Stimulated activated CD8-positive, alpha-beta memory T cell treated with anti-CD3 and anti-CD28 coated beads, Interleukin-4, amount 100 ng/mL, for 4 hours (primary cell): ENCODE measurements at places on chromosomes 5 and 9.

DNA sequence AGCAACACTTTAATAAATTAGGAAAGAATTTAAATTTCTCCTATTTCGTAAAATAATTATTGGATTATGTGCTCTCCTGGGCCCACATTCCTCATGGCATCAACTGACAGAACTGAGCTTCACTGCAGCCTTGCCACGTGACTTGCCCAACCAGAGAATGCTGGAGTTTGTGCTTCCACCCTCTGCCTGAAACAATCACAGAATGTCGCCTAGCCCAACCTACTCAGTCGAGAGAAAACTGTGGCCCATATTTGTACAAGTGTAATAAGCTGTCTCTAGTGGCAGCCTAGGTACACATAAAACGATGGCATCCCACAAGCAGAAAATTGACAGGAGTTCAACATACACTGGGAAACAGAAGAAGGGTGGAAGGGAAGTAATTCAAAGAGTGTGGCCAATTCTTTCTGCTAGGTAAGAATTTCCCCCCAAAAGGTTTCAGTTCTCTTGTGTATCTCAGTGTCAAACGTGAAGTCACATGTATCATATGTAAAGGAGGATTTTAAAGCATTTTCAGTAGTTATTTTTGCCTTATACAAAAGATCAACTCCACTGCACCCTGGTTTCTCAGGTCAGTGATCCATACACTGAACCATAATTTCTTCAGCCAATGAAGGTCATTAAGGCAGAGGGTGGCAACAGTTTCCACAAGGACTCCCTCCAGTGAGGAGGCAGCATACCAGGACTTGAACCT lies 41.7 kb downstream of the ZNF608 start:
- DNase-seq, result no peak

- DNase-seq, result no peak
Observed at GRCh38 chr9:21326526-21327139, 8.6 kb downstream of the KLHL9 start.

GRCh38 chr5:95718203-95718602 lies 12.9 kb upstream of the RHOBTB3 start:
- no peak for DNase-seq

- DNase-seq, result no peak
Observed at GRCh38 chr5:59887274-59887673, 6.3 kb downstream of the PDE4D start.

GRCh38 chr9:16030528-16031185 lies 477.8 kb downstream of the CCDC171 start:
- DNase-seq, result no peak

GRCh38 chr9:117926031-117926658 lies 221.9 kb downstream of the TLR4 start:
- no peak for DNase-seq

DNA sequence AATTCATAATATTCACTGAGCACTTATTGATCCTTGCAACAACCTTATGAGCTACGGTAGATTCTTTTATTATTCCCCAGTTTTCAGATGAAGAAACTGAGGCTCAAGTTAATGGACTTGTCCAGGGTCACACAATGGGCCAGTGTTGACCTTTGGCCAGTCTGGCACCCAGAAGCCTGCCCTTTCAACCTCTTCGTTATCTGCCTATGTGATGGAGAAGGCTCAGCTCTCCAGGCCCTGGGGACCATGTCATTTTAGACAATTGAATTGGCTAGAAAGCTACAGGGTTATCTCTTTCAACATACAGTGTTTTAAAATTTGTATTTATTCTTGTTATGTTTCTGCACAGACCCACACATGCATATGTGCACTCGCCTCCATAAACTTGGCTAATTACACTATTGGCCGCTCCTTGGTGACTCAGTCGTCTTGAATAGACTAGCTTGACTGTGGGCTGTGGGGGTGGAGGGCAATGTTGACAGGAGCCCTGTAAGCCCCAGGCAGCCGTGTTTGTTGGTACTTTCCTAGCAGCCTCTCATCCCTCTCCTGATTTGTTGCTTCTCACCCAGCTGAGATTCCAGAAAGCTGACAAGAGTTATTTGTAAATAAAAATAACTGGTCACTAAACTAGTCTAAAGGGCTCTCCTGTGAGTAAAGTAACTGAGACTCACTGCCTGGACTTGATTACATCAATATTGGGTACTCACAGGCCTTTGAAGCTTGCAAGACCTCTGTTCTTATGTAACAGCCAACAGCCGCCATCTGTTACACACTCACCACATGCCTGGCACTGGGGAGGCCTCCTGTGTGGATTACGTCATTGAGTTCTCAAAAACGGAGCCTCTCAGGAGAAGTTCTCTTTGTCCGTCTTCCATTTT lies 8.5 kb upstream of the ANGPTL2 start:
- no peak for DNase-seq

DNA sequence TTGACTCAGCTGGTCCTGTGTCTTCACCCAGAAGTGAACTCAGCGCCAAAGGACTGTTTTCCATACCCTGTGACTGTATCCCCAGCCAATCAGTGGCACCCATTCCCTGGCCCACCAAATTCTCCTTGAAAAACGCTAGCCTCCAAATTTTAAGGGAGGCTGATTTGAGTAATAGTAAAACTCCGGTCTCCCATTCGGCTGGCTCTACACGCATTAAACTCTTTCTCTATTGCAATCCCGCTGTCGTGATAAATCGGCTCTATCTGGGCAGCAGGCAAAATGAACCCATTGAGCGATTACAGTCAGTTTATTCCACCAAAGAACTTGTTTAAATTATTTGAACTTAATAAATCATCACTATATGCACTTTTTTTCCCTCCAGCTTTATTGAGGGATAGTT lies 55.9 kb upstream of the PPP1R26 start:
- DNase-seq, result no peak

DNA sequence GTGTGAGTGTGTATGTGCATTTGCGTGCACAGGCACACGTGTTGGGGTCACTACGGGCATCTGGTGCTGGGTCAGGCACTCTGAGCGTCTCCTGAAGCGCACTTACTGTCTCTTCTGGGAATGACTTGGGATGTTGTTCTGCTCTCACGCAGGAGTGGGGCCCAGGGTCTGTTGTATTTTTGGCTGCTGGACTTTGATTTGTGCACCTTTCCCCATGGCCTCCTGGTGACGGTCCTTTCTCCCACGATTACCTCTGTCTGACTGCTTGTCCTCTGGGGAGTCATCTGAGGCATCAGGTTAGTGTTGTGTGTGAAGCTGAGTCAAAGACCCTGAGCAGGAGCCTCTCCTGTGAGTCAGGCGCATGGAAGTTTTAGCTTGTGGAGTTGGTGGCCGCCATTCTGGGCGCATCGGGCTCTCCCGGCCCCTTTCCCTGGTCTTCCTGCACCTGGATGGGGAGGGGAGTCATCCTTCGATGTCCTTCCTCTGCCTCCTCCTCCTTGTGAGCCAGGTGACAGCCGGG lies 62.1 kb downstream of the RXRA start:
- DNase-seq, result no peak

GRCh38 chr9:122820490-122820845 lies 7.9 kb downstream of the PDCL start:
- DNase-seq, result no peak

- DNase-seq, result no peak
Observed at GRCh38 chr9:120839146-120839545, 3.6 kb downstream of the PSMD5 start.

DNA sequence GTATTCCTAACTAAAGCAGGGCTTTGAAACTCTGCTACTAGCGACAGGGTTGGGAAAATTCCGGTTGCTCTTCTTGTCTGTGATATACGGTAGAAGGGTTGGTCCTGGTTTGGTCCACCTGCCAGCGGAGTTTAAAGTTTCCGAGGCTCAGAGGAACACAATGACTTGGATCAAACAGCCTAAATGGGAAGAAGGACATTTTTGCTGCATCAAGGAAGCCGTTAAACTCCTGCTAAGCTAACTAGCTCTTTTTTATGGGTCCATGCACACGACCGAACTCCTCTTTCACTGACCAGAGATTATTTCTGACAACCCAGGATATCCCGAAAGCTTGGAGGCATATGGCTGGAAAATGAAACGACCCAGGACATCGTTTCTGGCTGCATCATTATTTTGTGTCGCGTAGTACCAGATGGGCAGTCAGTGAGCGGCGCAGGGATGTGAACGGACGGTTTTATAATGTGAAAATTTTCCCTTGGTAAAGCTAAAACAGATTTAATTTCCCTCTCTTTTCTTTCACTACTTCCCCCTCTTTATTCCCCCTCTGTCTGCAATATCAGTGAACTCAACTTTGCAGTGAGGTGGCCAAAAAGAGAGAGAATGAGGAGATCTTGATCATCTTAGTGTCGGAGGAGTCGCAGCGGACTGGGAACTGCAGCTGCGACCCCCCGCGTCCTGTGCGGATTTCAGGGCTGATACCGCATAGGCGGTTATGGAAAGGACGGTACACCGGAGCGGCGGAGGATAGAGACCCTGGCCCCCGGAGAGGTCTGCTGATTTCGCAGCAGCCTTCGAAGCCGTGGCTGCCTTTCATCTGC lies at the start of gene LURAP1L:
Gene LURAP1L, plus strand, starts transcription at position 160 of the 818 bp plus-strand sequence. CDS start 696 bp downstream, outside the sequence.
- DNase-seq, result no peak

DNA sequence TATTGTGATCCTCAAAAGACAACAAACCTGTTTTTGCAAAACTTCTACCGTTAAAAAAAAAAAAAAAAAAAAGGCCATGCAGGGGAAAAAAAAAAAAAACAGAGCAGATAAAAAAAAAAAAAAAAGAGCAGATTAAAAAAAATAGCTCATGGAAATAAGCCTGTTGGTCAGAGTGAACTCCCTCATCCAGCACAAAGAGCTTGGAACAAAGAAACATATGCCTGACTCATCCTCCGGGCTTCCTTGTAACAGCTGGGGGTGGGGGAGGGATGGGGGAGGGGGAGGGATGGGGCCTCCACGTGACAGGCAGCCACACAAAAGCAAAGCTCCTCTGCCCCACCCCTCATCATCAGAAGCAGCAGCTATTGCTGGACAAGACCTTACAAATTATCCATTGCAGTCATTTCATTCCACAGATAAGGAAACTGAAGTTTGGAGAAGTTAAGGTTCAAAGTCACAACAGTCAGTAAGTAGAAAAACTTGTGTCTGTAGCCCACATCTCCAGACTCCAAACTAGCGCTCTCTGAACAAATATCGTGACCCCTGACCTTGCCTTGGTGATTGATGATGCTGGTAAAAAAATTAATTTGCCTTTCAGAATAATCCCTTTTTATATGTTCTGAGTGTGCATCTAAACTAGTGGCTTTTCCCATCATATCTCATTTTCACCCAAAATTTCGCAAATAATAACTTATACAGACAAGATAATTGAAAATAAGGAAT lies 38.9 kb downstream of the SLC35D2 start:
- no peak for DNase-seq

DNA sequence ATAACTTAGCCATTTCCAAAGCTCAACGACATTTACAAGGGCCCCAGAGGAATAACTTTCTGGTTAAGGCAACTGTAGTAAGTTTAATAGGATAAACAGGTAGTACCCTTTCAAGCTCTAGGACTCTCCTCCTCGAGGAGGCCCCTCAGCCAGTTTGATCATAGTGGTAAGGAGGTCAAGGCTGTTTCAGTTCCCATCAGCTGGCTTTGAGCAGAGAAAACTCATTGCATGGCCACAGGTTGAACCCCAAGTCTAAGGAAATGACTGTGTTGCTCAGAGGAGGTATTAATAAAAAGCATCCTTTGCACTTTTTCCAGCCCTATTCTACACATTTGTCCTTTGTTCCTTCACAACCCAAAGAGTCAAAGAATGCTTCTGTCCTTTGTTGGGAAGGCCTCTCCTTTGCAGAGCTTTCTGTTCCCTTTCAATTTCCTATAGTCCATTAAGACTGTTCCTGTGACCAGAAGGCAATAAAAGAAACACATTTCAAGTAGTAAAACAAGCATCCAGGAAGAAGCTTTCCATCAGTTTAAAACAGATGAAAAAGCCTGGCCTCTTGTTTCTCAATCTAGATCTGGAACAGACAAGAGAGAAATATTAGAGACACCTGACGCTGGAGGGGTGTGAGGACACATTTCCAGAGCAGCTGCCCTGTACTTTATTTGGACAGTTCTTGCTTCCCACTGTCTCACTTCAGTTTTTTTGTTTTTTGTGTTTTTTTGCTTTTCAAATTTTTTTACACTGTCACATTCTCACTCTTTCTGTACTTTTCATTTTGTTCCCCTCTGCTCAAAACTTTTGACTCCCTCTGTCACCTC lies 54.1 kb downstream of the PRRC1 start:
- DNase-seq, result no peak

DNA sequence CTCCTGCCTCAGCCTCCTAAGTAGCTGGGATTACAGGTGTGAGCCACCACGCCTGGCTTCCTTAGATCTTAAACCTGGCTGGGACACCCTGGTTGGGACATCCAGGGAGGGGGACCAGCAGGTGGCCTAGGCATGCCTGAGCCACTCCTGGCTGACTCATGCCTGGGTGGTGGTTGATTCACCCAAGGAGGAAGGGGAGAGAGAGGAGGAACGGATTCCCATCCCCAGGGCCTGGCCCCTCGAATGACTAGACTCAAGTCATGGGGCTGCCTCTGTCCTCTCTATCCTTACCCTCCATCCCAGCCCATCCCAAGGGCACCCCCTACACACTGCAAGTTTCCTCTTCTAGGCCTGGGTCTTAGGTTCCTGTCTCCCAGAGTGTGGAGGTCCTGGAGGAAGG lies 12.7 kb downstream of the EEIG1 start:
- no peak for DNase-seq

DNA sequence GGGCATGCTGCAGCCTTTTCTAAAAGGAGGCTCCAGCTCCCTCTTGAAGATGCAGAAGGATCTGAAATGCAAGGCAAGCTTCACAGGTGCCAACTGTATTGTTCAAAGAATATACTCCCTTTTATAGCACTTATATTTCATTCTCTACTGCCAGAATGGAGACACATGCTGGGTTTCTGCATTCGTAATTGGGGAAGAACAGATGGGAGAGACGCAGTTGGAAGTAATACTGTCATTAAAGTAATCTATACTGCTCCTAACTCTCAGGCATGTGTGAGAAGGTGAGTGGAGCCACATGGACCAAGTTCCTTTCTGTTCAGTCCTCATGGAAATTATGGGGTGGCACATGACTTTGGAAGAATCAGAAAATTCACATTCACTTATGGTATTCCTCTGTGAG lies 226.4 kb downstream of the TRIM32 start:
- DNase-seq, result no peak

DNA sequence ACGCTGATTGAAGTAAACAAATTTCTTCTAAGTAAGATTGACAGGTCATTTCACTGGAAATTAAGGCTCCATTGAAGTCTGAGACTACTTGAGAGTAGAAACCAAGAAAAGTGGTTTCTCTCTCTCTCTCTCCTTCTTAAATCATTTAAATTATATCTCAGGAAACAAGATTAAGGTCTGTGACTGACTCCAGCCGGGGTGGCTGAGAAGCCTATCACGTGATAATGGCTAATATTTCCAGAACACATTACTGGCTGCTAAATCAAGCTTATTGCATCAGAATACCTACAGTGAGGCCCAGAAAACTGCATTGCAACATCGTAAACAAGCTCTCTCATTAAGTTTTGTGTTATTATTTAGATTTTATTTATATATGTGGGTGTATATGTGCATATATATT lies 88.4 kb downstream of the PTCD2 start:
- DNase-seq, result no peak

DNA sequence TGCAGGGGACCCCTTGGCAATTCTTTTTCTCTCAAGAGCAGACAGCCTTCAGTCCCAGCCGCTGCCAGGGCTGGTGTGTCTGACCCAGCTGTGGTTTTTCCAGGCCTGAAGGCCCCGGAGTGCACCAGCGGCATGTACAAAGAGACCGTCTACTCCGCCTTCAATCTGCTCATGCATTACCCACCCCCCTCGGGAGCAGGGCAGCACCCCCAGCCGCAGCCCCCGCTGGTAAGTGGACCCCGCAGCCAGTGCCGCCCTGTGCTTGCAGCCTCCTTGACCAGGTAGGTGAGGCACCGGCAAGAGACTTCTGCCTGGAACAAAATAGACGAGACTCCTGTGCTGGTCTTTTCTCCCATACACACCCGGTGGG lies 1.3 kb downstream of the TCF7 start:
- no peak for DNase-seq

GRCh38 chr9:83199832-83200231 lies 136.9 kb upstream of the RASEF start:
- no peak for DNase-seq
